ENCODE measurements at places on chromosomes 1 and 21. TPM values are rescaled to one million over a fixed set of nuclear protein-coding genes. Genes with fewer than 3 reads are reported as not detected.

GRCh38 chr1:228108742-228109072, 392 bp downstream of the MRPL55 start:
- H3K36me3 ChIP-seq: peaks cover 2% of the 10 kb centered on the region
- peaks cover 17% of the 10 kb centered on the region for H3K4me1 ChIP-seq
- no peak for DNase-seq

DNA sequence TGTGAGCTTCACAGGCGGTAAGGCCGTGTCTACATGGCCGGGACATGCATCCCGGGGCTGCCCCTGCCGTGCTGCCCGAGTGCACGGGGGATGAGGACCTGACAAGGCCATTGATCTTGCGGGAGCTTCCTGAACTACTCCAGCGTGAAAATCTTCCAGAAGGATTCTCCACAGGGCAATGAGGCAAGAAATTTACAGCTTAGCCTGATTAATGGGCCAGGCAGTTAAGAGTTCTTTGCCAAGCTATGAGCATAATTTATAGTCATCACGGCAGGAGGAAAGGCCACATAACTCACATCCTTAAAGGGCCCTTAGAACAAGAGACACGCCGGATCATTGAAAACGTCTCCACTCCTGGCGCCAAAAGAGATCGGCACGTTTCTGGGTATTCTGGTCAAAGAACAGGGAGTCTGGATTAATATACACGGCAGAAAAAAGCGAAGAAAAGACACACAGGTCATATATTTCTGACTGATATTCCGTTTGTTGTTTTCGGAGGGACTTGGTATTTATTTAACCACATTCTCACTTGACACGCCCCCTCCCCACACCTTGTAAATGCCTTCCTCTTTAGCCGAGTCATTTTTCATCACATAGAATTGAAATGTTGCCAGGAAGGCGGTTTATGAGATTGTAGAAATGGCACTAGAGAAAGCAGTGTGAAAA, 180.5 kb downstream of the DYRK1A start:
- peaks cover 20% of the 10 kb centered on the region for H3K4me1 ChIP-seq
- H3K36me3 ChIP-seq: peaks cover 7% of the 10 kb centered on the region
- no peak overlapping the region for H3K27ac ChIP-seq
- peaks cover 46% of the 10 kb centered on the region for H3K27me3 ChIP-seq

- peaks cover 56% of the 10 kb centered on the region for H3K4me1 ChIP-seq
- H3K27ac ChIP-seq: peak overlapping the region; percentile 81
- peaks cover 42% of the 10 kb centered on the region for H3K36me3 ChIP-seq
- DNase-seq: no peak
- H3K27me3 ChIP-seq: no peaks in the 10 kb centered on the region
Measured at GRCh38 chr1:101065575-101065974, 40.0 kb upstream of the DPH5 start.

DNA sequence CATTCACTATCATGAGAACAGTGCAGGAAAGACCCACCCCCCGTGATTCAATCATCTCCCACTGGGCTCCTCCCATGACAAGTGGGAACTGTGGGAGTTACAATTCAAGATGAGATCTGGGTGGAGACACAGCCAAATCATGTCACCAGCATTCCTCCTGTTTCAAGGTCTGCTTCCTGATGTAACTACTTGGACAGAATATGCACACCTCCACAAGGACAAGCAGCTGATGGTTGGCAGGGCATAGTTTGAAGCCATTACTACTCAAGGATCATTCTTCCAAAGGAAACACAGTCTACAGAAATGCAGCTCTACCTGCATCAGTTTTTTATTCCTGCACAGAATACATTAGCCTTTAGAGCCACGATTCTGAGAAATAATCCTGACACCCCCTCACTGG, 28.5 kb upstream of the RNF2 start:
- no peaks in the 10 kb centered on the region for H3K36me3 ChIP-seq
- H3K4me3 ChIP-seq: no peak overlapping the region
- no peaks in the 10 kb centered on the region for H3K4me1 ChIP-seq

- H3K4me3 ChIP-seq: no peak overlapping the region
Measured at GRCh38 chr1:23029337-23029736, 10.1 kb downstream of the KDM1A start.

- no peaks in the 10 kb centered on the region for H3K36me3 ChIP-seq
- H3K4me3 ChIP-seq: peak overlapping the region; percentile 6
- no peak for DNase-seq
- peaks cover 17% of the 10 kb centered on the region for H3K4me1 ChIP-seq
Measured at GRCh38 chr1:171420810-171421209, 64.5 kb upstream of the PRRC2C start.

DNA sequence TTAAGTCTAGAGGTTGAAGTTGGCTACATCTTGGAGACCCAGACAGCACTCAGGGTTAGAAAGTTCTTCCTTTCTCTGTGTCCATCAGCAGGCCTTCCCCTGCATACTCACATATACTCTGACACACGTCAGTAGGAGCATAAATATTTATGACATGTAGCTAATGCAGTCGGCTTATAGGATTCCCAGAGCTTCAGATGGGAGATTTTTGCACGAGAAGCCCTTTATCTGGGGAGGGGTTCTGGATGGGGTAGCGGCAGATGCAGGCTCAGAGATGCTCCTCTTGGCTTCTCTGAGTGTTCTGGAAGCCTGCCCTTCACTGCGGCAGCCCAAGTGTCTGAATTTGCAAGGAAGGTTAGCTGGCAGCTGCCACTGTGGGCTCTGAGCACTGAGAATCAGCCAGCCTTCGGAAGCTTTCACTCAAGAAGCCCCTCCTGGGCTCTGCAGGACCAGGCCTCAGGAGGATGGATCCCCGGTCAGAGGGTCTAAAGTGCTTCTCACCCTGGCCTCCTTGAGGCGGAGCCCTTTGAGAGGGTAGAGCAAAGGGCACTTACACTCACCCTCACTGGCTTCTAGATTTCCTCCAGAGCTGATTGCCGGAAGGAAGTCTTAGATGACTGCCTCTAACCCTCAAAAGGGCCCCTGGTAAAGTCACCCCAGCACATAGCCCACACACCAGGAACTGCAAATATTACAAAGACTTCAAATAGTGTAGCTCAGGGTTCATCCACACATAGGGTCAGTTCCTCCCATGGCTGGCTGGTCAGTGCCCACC, 68.1 kb upstream of the NFASC start:
- no peak overlapping the region for H3K27ac ChIP-seq
- H3K27me3 ChIP-seq: no peaks in the 10 kb centered on the region
- H3K4me3 ChIP-seq: no peak overlapping the region
- DNase-seq: no peak
- H3K4me1 ChIP-seq: peaks cover 11% of the 10 kb centered on the region

- H3K36me3 ChIP-seq: no peaks in the 10 kb centered on the region
- H3K27me3 ChIP-seq: no peaks in the 10 kb centered on the region
- H3K27ac ChIP-seq: no peak overlapping the region
- DNase-seq: peak; percentile 83
- H3K4me3 ChIP-seq: peak overlapping the region; percentile 68
Measured at GRCh38 chr1:9004700-9005394, 21.4 kb downstream of the SLC2A7 start.

EDARADD gene
- total RNA-seq: 1.6 TPM

ARHGEF11 gene
- 3.3 TPM for total RNA-seq

TTC39A gene
- not detected for total RNA-seq

Measured in activated naive CD8-positive, alpha-beta T cell treated with anti-CD3 and anti-CD28 coated beads for 36 hours (primary cell).